ENCODE measurements at places on chromosomes 16 and 17.

DNA sequence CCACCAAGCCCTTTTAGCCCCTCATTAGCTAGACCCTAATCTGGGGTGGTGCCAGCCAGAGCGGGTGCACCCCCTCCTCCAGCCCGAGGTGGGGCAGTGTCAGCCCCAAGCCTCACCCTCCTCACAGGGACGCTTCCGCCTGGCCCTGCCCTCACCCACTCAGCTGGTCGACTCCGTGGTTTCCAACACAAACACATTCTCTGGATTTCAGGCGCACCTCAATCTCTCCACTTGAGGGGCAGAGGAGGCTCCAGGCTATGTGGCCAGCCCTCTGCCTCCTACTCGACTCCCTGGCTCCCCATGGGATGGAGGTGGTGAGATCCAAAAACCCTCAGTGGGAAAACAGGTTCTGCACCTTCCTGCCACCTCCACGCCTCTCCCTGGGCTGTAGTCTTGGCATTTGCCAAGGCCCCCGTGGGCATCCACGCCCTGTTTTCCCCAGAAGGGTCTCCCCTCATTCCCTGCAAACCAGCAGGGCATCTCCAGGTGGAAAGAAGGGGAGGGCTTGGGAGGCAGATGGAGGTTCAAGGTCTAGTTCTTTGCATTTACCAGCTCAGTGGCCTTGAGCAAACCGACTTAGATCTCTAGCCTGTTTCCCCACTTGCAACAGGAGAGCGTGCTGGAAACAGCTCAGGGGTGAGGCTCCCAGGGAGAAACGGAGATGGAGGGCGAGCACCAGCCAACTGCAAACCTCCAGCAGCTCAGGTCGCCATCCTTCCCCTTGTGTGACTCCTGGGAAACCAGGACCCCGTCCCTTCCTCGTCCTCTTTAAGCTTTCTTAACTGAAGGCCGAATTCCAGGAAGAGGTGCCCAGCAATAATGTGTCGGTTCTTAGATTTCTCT, 1.7 kb downstream of the EMP2 start:
- H3K36me3 ChIP-seq = no peaks in the 10 kb centered on the region
- H3K27ac ChIP-seq = no peak overlapping the region
- H3K4me1 ChIP-seq = peaks cover 3% of the 10 kb centered on the region
- peaks cover 46% of the 10 kb centered on the region for H3K27me3 ChIP-seq
- DNase-seq = no peak
- no peak overlapping the region for H3K4me3 ChIP-seq

DNA sequence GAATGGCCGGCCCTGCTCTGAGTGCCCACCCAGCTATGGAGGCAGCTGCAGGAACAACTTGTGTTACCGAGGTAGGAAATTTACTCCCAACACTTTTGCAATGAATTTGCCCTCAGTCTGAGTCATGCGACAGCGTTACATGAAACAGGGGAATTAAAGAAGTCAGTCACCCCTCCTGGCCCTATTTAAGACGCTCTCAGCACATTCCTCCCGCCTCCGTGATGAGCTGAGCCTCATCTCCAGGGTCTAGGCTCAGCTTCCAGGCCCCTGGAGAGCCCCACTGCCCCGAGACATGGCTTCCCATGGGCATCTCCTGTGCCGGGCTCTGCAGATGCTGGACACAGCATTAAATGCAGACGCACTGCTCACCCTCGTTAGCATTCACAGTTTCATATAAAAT, 35.0 kb downstream of the CRISPLD2 start:
- no peak for DNase-seq
- no peaks in the 10 kb centered on the region for H3K36me3 ChIP-seq
- no peaks in the 10 kb centered on the region for H3K4me1 ChIP-seq
- H3K27me3 ChIP-seq = no peaks in the 10 kb centered on the region

GRCh38 chr17:74822939-74823367, 36.7 kb downstream of the GRIN2C start:
- H3K27ac ChIP-seq = no peak overlapping the region
- H3K4me1 ChIP-seq = no peaks in the 10 kb centered on the region
- no peak for DNase-seq
- no peaks in the 10 kb centered on the region for H3K27me3 ChIP-seq
- peaks cover 8% of the 10 kb centered on the region for H3K36me3 ChIP-seq

- H3K36me3 ChIP-seq = no peaks in the 10 kb centered on the region
- no peak for DNase-seq
- no peak overlapping the region for H3K4me3 ChIP-seq
- peaks cover 21% of the 10 kb centered on the region for H3K27me3 ChIP-seq
- peaks cover 3% of the 10 kb centered on the region for H3K4me1 ChIP-seq
Measured at GRCh38 chr16:10846213-10846998, 27.8 kb upstream of the TVP23A start.

All from activated CD4-positive, alpha-beta T cell treated with anti-CD3 and anti-CD28 coated beads, Interleukin-2, amount 10 ng/mL, durations not matched to agents 24 days and 14 days (primary cell).